Suppressor macrophage treated with lipopolysaccharide for 1 hour (primary cell): ENCODE measurements at places on chromosomes 5 and 9.

DNA sequence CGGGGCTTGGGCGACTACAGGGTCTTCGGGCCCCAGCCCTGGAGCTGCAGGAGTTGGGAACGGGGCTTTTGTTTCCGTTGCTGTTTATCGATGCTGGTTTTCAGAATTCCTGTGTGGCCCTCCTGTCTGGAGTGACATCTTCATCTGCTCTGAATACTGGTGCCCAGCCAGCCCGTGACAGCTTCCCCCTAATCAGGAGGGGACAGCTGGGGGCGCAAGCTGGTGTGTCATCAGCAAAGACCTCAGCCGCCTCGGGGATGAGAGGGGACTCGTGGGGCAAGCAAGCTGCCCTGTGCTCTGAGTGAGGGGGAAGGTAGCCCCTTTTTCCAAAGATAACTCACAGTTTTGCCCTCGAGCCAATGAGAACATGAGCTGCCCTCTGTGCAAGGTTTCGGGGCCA is 110.7 kb downstream of the RXRA start:
- DNase-seq: no peak

- DNase-seq: no peak
Observed at GRCh38 chr9:128358861-128359260, 12.3 kb upstream of the URM1 start.

DNA sequence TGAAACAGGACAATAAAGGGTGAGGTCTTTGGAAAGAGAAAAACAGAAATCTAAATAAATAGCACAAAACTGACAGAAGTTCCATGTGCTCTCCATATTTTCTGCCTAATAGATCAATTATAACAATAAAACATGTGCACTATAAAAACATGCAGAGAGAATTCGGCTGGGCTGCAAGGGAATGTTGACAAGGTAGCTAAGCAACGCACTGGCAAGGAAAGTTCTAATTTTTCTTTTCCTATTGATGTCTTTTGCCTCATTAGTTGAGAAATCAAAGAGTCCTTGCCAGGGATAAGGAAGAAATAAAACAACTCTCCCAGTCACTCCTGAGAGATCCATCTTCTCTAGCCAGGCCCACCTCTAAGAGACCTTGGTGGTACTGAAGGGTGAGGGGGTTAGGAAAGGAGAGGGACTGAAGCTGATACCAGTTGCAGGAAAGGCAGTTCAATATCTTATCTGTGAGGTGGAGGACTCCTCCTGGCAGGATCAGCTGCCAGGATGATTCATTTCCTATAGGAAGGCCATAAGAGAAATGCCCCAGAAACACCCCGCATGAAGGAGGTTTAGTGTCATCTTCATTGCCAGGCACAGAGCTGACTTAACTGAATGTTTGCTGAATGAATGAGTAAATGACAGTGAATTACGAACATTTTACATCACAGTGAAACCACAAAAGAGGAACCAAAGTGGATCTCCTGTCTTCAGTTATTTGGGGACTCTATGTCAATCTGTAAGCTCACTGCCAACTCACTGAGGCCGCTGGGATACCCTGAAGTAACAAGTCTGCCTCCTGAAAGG is 63.7 kb upstream of the IFNK start:
- peak; percentile 95 for DNase-seq

DNA sequence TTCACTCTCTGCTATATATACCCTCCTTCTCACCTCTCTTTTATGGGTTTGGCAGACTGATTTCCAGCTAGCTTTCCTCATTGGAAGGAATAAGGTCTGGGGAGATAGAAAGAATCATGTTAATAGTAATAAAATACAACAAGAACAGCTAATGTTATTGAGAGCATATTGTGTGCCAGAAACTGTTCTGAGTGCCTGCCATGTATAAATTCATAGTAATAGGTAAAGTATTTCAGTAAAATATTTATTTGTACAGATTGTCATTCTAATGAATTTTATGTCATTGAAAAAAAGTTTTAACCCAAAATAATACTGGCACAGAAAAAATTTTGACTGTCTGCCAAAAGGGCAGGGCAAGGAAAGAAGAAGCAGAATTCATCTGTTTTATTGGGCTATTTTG is 834.9 kb upstream of the ZNF608 start:
- DNase-seq: no peak

- no peak for DNase-seq
Observed at GRCh38 chr9:137077758-137078693, 709 bp downstream of the UAP1L1 start.

- peak; percentile 47 for DNase-seq
Observed at GRCh38 chr5:77312413-77312812, 101.9 kb downstream of the PDE8B start.

- DNase-seq: peak; percentile 59
Observed at GRCh38 chr5:138459311-138459933, 5.9 kb upstream of the EGR1 start.

- no peak for DNase-seq
Observed at GRCh38 chr5:173741729-173742431, 125.4 kb upstream of the BOD1 start.

DNA sequence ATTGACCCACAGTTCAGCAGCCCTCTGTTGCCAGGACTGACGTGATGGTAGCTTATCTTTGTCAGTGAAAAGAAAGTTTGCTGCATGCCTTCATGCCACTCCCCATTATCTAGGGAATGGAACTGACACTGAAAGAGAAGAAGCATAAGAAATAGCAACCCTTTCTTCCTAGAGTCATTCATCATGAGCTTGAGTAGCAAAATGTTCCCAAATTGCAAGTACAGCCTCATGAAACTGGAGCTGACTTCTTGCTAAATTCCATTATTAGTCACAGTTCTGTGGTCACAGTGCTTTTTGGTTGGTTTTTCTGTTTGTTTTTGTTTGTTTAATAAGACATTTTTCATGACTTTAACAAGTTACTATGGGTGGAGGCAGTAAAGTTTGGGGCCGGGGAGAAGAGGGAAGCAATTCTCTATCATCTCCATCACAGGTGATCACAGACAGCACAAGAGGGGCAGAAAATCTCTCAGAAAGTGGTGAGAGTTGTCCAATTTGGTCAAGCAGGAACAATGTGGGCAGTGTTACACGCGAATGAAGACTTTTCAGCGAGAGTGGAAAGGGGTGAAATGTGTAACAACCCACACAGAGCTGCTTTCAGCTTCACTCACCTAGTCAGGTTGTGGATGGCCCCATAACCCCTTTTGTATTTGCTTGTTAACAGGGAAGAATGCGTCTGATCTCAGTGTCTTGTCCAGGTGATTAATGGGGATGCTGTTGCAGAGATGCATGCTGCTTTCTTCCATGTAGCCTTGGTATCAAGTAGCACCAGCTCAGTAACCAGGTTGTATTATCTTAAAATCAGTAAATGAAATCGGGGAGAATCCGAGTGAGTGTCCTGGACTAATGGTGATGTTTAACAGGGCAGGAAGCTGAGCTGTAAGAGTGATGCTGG is 440.4 kb downstream of the DMRT2 start:
- no peak for DNase-seq

GRCh38 chr9:14907360-14907685 is 2.9 kb downstream of the FREM1 start:
- DNase-seq: no peak

- DNase-seq: peak; percentile 63
Observed at GRCh38 chr9:129574911-129575585, 45.9 kb downstream of the C9orf50 start.

GRCh38 chr9:69675563-69675962 is 3.4 kb upstream of the APBA1 start:
- DNase-seq: no peak

DNA sequence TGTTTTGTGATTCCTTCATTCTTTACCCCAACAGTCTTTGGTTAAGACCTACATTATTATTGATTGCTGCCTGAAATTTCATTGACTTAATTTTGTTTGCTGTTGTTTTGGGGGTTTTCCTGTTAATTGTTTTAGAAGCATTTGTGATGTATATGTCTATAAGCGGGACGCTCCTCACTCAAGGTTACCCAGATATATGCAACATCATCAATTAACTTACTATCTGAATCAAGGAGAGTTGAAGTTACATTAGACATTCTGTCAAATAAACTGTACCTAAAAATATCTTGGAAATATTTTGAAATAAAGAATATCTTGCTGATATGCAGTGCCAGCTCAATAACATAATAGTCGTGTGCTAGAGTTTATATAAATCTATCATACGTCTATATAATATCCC is 125.9 kb upstream of the CDH18 start:
- DNase-seq: no peak

DNA sequence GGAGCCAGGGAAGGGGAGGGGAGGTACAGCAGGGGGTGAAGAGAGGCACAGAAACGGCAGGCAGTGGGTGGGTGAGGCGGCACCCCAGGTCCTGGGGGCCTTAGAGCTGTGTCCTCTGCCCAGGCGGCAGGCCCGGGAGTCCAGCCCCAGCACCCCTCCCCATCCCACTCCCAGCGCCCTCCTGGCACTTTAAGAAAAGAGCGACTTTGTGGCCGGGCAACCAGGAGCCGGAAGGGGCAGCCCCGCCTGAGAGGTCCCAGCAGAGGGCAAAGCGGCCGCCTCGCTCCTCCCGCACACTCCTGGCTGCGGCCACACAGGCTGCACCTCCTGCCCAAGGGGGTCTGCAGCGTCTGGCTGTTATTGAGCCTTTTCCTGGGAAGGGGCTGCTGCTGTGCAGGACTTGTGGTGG is 42.6 kb downstream of the NACC2 start:
- no peak for DNase-seq

GRCh38 chr5:15393146-15393545 is 106.8 kb upstream of the FBXL7 start:
- no peak for DNase-seq

DNA sequence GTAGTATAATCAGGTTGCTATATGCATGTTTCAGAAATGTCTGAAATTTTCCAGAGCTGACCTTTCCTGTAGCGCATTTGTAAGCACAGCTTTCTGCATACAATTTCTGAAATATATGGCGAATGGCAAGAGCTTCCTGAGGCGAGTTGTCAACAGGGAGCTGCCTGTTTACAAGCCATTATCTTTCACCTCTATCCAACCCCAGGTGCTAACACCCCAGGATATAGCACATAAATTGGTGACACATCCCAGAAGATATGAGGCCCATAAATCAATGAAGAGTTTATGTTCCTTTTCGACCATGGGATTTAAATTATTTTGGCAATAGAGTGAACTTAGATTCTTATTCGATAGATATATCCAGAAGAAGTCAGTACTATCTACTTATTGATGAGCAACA is 379.8 kb downstream of the KDM4C start:
- no peak for DNase-seq

GRCh38 chr9:88007291-88007650 is 32.9 kb upstream of the CDK20 start:
- DNase-seq: peak; percentile 61

DNA sequence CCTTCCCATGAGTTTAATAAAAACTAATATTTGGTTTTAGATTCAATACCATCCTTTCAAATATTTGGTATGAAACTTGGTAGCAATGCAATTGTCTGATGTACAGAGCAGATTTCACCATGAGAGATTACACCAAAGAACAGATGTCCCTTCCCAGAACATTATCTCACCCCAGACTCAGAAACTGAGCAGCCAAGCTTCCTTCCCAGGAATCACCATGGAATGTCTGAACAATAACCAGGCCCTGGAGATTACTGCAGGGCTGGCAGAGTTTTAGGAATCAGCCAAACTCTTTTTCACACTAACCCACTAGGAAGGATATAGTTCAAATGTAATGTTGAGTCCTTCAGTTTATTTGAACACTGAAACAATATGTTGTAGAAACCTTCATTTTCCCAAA is 23.9 kb downstream of the CLTA start:
- no peak for DNase-seq

- DNase-seq: no peak
Observed at GRCh38 chr5:172789687-172790495, 18.9 kb upstream of the DUSP1 start.

GRCh38 chr5:39020458-39020857 is 53.7 kb downstream of the RICTOR start:
- no peak for DNase-seq
